ENCODE measurements at places on chromosomes 1 and 21.

DNA sequence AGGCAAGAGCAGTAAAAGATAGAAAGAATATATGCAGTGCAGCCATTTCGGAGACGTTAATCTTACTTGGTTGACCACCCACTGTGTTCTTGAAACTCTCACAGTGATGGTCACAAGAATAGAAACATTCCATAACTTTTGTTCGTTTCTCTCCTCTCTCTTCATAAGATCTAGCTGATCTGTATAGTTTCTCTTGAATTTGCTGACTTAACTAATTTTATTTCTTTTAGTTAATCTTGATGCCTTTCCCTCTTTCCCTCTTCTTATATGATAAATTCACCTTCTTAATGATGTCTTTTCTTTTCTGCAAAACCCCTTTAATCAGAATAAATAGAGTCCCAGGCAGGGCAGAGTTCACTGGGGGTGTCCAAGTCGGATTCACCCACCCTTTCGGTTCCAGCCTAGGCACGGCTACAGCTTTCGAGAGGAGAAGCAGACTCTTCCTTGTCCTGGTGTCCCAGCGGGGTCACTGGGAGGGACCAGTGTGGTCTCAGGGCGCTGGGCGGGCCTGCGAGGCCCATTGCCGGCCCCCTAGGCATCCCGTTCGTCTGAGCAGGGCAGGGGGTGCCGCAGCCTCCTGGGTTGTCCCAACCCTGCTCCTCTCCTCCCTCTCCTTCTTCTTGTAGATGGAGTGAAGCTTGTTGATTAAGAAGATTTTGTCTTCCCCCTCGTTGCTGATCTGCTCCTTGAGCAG is 39.8 kb downstream of the ZNF691 start:
- DNase-seq: no peak

DNA sequence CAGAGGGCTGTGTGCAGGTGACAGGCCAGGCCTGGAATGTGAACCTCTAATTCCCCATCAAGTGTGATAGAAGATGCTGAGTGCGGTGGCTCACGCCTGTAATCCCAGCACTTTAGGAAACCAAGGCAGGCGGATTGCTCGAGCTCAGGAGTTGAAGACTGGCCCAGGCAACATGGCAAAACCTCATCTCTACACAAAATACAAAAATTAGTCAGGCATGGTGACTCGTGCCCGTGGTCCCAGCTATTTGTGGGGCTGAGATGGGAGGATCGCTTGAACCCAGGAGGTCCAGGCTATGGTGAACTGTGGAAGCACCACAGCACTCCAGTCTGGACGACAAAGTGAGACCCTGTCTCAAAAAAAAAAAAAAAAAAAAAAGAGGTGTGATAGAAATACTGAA is 40.1 kb upstream of the PUM1 start:
- DNase-seq: no peak

GRCh38 chr1:55358581-55358980 is 143.4 kb upstream of the USP24 start:
- DNase-seq: no peak

DNA sequence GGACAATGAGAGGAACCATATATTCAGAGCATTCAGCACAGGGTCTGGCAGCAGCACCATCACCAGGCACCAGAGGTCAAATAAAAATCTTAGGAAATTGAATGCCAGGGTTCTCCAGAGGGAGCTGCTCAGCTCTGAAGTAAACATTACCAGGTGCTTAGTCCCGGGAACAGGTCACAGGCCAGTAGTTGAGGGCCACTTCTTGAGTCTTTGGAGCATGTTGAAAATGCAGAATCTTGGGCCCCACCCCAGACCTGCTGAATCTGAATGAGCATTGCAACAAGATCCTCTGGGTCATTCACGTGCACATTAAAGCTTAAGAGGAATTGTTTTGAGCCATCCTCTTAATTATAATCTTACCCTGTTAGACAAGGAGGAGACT is 33.8 kb downstream of the PHC2 start:
- DNase-seq: no peak

DNA sequence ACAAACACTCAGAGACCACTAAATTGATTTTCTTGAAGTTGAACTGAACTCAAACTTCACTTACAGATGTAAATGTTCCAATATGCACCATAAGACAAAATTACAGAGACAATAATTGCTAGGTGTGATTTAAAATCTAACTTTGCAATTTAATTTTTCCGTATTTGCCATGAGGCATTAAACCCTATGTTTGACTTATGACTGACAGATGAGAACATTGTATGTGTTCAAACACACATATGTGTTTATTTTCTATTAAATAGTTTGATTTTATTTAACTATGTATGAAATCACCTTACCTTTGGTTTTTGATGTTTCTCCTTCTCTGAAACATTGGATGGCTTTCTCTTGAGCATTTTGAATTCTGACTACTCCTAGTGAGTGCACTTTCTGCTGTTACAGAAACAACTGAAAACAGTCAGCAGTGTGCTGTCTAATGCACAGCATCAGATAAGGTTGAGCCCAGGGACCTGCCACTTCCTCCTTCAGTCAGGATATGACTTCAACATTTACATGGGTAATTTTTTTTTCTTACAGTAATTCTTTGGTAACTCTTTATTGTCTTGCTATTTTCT is at the start of gene SAMSN1:
Gene SAMSN1, minus strand, starts transcription at position 410 of the 575 bp plus-strand sequence. Its CDS starts 54 bp downstream, at position 356.
- peak; percentile 72 for DNase-seq

- no peak for DNase-seq
Observed at GRCh38 chr1:3155056-3155925, 86.3 kb downstream of the PRDM16 start.

DNA sequence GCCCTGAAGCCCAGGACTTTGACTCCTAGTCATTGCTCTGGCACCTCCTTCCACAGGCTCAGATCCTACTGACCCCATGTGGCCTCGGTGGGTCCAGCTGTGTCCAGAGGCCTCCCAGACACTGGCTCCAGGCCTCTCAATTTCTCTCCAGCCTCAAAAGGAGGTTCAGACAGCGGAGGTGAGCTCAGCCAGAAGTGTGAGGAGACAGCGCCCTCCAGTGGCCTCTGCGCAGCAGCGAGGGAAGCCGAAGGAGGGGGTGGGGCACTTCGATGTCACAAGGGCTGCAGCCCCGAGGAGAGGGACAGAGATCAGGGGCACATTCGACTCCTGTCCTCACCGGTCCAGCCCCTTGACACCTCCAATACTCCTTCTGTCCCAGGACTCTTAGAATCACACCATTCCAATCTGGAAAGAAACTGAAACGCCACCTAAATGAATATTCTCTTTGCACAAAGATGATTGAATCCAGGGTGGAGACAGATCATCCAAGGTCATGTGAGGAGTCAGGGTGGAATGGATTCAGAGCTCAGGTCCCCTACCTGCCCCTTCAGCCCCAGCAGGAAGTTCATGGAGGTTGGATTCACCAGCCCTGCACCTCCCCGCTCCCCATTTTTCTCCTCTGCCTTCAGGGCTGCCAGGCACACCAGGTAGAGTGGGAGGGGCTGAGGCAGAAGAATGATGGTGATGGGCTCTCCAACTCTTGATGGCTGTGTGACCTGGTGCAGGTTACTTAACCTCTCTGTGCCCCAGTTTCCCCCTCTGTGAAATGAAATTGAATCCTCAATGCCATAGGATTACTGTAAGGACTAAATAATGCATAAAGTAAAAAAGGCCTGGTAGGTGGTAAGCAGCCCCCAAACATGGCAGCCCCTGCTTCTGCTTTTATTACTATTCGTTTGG is 34.8 kb upstream of the ZBTB40 start:
- peak; percentile 43 for DNase-seq

DNA sequence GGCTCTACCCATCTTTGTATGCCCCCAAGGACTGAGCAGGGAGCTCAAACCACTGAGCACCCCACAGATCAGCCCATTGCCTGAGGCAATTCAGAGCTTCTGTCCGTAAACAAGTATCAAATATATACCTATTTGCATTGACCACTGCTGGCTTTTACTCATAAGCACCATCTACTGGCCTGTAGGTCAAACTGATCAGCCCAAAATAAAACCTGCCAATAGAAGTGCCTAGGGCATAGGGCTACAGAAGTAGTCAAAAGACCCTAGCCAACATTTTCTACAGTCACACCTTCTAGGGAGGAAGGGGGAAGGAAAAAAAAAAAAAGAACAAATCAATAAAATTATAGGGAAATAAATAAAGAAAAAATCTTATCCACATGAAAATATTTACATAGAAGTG is 5.3 kb upstream of the LCE3D start:
- no peak for DNase-seq

GRCh38 chr1:183914891-183915290 is 110.0 kb downstream of the RGL1 start:
- DNase-seq: no peak

GRCh38 chr1:171865106-171865505 is 23.8 kb downstream of the DNM3 start:
- no peak for DNase-seq

DNA sequence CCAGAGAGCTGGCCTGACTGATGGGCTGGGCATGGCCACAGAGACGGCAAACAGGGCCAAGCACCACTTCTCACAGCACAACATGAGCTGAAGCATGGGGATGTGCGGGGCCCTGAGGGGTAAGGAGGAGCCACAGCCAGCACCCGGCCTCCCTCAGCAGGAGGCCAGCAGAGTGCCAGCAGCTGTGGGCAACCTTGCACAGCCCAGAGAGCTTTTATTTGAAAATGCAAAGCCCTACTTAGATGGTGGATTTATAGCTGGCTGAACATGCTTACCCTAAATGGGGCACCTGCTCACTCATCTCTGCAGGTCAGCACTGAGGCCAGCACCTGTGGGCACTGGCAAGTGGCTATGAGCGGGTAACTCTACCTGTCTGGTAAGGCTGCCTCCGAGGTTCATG is 44.1 kb downstream of the SLC66A1 start:
- no peak for DNase-seq

DNA sequence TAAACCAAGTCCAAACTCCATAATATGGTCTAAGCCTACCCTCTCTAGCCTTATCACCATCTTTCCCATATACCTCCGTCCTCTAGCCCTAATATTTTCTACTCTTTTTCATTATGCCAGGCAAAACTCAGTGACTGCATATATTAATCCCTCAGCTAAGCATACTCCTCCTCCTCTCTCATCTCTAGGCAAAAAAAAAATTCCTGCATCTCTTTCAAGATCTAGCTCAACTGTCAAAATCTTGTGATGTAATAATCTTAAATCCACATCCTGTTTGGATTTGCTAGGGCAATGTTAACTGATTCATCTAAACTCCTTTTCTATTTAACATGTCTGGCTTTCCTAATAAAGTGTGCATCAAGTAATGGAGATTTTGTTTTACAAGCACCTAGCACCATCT is 20.4 kb downstream of the PRPF38A start:
- peak; percentile 10 for DNase-seq

GRCh38 chr1:193030280-193030679 is 28.9 kb downstream of the UCHL5 start:
- no peak for DNase-seq

DNA sequence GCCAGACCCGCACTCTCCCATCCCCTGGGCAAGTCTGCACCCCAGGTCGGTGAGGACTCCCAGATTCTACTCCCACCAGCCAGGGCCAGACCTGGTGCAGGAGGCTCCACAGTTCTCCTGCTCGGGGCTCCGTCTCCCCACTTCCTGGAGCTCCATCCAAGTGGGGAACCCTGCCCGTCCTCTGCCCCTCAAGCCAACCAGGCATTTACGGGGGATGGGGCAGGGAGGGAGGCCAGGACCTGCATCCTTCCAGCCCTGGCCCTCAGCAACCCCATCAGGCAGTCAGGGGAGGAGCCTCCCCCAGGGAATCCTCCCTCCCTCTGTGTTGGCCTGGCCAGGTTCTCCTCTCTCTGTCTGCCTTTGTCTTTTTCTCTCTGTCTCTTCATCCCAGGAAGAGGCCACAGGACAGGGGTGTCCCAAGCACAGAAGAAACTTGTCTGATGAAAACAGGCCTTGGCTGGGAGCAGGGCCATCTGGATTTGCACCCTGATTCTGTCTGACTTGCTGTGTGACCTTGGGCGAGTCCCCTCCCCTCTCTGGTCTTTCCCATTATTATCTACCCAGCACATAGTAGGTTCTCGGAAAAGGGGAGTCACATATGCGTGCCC is 18.5 kb upstream of the EPHA2 start:
- DNase-seq: no peak

GRCh38 chr1:77412820-77413530 is 131.2 kb downstream of the AK5 start:
- DNase-seq: no peak

DNA sequence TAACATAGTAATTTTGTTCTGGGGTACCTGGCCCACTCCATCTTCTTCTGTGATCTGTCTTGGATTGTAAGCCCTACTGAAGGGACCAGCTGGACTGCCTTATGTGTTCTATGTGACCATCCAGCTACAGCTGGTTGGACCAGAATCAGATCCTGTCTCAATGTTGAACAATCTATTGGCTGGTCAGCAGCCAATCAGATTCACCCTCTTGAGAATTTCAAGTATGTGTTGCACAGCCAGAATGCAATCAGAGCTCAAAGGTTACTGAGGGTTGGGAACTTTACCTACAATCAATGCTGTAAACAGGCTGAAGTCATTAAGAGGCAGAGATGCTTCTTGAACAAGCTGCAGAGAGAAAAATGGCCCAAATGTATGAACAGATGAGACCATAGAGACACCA is 61.9 kb downstream of the KCNC4 start:
- DNase-seq: no peak

- no peak for DNase-seq
Observed at GRCh38 chr1:203480525-203481084, 5.0 kb downstream of the PRELP start.

GRCh38 chr1:230365723-230366307 is 60.3 kb downstream of the PGBD5 start:
- no peak for DNase-seq

DNA sequence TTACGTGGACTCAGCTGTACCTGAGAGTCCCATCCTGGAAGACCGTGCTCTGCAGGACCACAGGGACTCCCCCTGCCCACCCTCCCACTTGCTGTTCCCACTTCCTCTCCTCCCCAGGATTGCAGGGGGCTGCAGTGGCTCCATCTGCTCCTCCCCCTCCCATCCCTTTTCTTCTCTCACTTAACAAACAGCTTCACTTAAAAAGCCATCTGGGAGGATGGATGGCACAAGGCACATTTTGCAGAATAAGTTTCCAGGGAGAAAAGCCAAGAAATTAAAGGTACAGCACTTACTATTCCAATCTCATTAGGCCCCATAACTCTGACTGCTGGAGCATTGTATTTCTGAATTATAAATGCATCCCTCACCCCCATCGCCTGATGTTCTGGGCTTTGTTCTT is 458.7 kb downstream of the PTPRU start:
- no peak for DNase-seq

- no peak for DNase-seq
Observed at GRCh38 chr1:48823168-48823567, 46.5 kb upstream of the BEND5 start.

GRCh38 chr21:27129215-27129614 is 162.3 kb upstream of the ADAMTS5 start:
- no peak for DNase-seq

DNA sequence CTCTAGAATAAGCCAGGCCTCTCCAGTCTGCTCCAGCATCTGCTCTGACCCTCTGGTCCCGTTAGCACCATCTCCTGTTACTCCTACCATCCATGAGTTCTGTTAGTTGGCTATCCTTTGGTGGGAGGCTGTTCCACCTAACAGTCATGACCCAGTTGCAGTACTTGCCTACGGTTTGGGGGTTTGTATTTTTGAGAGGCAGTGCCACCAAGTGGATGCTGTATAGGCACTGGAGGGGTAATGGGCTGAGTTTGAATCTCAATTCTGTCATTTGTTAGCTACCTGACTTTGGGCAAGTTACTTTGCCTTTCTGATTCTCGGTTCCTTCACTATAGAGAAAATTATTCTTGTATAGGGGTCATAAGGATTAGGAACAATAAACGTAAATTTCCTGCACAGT is 12.1 kb upstream of the C8B start:
- DNase-seq: no peak
